ENCODE measurements at places on chromosomes 16 and 17.

- no peak for DNase-seq
These were observed 2.5 kb upstream of the GJD3 start for GRCh38 chr17:40366861-40367518.

- no peak for DNase-seq
These were observed 286.2 kb downstream of the IRX3 start for GRCh38 chr16:54000361-54000760.

DNA sequence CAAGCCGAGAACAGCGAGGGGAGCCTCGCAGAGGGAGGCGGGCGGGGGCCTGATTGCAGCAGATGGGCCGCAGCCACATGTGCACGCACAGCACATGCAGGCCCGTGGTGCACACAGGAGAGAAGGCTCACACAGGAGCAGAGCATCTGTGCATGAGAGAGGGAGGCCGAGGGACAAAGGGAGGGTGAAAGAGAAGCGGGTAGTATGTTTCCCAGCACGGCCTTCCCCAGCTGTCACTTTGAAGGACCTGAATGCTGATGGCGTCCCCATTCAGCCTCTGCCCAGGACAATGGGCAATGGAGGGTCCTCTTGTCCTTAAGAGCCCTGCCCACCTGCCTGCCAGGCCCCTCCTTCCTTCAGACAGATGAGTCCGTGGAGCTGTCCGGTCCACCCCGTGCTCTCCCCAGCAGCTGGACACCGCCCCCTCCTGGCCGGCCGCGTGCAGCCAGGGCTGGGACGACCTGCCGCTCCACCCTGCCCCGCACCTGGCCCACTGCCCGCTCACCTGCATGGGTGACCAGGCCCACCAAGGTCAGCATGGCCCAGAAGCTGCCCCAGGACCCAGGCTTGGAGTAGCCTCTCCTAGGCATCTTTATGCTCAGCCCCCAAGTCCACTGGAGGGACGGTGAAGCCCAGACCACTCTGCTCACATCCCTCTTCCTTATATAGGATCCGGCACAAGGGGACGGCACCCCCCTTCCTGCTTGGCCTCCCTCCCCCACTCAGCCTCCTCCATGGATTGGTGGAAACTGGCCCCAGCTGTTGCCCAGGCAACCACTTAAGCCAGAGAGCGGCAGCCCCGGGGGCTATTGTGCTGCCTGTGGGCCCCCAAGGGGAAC lies at the start of gene BTBD17:
Gene BTBD17, minus strand, starts transcription at position 639 of the 839 bp plus-strand sequence. Its CDS starts 49 bp downstream, at position 590.
- DNase-seq, result peak; percentile 90

- peak; percentile 23 for DNase-seq
These were observed 1.0 kb downstream of the RSPRY1 start for GRCh38 chr16:57186872-57187854.

DNA sequence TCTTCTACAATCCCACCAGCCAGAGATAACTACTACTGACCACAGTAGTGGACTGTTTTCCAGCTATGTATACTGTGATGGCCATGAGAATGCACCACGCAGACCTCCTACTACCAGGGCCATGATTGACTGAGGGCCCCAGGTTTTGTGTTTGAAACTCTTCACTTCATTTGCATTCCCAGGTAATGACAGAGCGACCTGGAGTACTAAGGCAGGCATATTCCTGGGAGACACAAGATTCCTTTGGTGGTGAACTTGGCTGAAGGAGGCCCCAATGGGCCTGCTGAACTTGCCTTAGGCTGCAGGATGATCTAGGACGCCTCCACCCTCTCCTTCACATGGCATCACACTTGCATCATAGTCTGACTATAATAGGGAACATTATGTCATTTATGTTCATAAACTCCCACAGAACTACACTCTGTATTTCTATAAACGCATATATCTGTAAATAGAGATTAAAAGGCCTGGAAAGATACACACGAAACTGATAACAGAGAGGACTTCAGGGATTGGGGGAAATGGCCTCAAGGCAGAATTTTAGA lies 30.4 kb downstream of the CLEC19A start:
- DNase-seq, result no peak

GRCh38 chr17:73620414-73620813 lies 23.8 kb downstream of the SDK2 start:
- no peak for DNase-seq

- DNase-seq, result peak; percentile 49
These were observed 59.5 kb downstream of the RAI1 start for GRCh38 chr17:17740615-17741348.

DNA sequence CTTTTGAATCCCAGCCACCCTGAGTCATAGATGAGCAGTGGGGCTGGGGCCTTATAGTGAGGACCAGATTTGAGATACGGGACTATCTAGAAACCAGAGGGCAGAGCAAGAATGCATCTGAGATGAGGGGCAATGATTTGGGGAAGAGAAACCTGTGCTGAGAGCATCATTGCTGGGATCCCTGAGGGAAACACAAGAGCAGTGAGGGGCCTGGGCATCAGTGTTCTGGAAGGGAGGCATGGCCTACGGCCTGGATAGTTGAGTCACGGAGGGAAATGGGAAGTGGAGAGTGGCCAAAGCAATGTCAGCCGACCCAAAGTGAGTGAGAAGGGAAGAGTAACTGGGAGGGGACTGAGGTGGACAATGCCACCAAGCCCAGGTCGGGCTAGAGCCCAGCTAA lies 5.2 kb downstream of the CAMTA2 start:
- DNase-seq, result no peak

All from iPS-NIHi11 (cell line).